Caki2 (cell line): ENCODE measurements at places on chromosomes 16 and 17.

DNA sequence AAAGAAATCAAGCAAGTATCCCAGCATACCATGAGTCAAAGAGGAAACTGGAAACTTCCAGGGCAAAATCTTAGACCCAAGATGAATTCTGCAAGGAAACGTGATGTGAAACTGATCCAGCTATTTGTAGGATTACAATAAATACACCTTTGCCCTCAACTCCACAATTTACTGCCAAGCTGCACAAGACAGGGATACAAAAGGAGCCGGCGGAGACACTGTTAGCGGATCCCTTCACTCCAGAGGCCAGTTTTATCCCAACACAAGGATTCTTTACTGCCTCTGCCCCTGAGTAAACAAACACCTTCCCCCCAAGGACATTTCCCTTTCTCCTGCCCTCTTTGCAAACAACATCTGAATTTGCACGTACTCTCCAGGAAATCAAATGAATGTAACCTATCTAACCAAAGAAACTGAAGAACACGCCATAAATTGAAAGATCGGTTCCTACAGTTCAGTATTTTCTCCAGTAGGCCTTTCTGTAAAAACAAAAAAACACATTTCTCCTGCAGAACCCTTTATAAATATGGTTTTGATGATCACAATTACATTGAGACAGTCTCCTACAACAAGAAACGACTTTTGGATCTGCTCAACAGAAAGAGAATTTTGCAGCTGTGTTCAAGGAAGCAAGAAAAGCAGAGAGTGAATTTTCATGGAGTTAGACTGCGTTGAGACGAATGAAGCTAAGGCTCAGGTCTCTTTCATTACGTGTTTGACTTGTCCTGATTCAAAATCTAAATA is 1.4 kb upstream of the CBX2 start:
- DNase-seq, result no peak

DNA sequence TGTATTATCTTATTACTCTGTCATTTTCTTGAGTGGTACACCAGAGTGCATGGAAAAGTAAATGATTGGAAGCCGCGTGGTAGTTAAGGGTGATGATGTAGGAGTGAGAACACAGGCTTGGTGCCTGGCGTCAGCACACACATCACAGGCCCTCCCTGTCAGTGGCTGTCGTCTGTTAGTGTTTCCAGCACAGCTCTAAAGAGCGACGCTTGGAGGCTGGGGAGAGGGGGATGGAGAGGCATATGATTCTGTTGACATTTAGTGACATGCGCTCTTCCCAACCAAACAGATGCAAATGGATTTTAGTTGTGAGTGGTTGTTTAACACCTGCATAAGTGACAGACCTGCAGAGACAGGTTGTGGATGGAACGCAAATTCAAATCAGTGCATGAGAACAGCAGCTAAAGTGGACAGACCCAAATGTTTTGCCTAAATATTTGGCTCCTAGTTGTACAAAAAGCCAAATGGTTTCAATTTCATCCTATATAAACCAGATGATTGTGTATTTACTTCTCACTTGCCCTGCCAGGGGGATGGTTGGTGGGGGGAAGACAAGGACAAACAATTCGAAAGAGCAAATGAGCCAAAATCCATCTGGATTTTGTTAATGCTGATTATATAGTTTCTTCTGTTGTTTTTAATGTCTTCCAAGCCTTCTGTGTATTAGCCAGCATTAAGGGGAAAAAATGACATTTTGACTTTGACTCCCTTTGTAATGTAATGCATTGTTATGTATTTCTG is 222.3 kb downstream of the WWOX start:
- DNase-seq, result no peak

DNA sequence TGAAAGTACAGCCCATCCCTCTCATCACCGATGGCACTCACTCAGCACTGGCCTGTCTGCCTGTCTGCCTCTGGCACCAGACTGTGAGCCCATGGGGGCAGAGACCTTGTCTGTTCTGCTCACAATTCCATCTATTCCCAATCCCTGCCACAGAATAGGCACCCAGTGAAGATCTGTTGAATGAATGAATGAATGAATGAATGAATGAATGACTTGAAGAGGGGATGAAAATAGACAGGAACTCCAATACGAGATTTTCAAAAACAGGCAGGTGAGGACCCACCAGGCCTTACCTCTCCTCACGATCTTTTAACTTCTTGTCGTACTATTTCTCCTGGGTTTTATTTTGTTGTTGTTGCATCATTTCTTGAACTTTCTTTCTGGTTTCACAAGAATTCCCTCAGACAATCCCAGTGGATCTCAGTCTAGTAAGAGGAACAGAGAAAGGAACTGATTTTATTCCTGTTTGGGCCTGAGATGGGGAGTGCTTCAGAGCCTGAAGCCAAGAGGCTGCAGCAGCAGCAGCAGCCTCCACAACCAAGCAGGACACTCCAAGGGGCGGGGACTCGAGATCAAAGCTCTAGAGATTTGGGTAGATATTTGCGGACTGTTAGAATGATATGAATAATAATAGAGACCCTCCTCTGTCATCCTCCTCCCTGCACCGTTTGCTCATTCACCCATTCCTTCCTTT is 17.7 kb downstream of the KRT9 start:
- no peak for DNase-seq

GRCh38 chr17:4229627-4230541 is 33.9 kb downstream of the ANKFY1 start:
- DNase-seq, result peak; percentile 44

DNA sequence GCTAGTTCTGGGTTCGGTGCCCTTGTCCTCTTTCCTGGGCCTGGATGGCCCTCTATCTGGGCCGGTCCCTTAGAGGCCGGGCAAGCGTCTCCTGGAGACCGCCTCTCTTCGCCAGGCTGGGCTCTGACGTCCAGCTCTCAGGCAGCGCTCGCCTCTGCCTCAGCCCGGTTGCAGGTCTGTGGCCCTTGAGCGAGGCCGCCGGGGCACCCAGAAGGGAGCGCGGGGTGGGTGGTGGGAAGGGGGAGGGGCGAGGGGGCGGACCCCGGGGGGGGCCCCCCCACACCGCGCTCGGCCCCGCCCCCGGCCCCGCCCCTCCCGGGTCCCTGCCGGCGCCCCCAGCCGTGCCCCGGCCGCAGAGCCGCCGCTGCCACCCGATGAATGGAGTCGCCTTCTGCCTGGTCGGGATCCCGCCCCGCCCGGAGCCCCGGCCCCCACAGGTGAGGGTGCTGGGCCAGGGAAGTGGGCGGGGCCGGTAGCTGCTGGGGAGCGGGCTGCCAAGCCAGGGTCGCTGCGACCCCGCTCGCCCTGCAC is at the start of gene ARHGAP23:
Gene ARHGAP23, plus strand, starts transcription at position 353 of the 531 bp plus-strand sequence. Its CDS starts 22 bp downstream, at position 375.
- DNase-seq, result peak; percentile 16

DNA sequence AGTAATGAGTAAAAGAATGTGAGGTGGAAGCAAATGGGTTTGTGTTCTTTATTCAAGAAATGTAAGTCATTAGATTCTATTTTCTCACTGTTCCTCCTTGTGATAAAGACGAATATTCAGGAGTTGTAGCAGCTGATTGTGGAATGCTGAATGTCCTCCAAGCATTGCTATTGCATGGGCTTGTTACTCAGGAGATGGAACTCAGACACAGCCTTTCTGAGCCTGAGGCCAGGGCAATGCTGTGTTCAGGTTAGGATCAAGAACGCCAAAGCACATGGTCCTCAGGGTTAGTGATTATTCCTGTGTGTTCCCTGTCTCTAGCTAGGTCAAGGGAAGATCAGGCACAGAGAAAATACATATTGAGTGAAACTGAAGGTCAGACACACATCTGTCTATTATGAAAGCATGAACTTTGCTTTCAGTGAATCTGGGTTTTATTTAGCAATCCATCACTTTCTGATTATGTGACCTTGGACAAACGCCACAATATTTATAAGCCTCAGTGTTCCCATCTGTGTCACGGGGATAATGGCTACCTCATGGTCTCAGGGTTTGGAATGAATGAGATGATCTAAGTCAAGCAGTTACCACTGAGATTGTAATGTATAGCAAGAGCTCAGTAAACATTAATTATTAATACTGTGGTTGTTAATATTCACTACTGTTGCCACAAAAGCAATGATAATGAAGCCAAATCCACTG is 426.8 kb upstream of the DYNLRB2 start:
- no peak for DNase-seq
